ENCODE measurements at places on chromosomes 12 and 14.

GRCh38 chr12:2645460-2645859 lies 149.3 kb upstream of the FKBP4 start:
- DNase-seq: no peak

DNA sequence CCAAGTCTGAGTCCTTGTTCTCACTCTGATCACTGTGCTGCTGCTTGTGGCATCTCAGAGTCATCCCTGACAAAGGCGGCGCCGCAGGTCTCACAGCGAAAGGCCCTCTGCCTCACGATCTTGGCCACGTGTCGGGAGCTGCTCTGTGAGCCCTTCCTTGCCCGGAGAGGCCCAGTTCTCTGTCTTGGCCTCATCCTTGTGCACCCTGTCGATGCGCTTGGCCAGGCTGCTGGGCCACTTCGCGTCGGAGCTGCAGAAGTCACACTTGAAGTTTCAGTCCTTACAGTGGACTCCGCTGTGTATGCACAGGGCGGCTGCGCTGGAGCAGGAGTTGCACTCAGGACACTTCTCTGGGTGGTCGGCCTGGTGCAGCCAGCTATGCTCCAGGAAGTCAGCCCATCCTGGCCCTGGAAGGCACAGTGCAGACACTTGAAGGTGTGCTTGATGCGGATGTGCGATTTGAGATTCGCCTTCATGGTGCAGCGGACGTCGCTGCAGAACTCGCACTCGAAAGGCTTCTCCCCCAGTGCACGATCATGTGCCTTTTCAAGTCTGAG lies 36.4 kb upstream of the SAV1 start:
- no peak for DNase-seq

DNA sequence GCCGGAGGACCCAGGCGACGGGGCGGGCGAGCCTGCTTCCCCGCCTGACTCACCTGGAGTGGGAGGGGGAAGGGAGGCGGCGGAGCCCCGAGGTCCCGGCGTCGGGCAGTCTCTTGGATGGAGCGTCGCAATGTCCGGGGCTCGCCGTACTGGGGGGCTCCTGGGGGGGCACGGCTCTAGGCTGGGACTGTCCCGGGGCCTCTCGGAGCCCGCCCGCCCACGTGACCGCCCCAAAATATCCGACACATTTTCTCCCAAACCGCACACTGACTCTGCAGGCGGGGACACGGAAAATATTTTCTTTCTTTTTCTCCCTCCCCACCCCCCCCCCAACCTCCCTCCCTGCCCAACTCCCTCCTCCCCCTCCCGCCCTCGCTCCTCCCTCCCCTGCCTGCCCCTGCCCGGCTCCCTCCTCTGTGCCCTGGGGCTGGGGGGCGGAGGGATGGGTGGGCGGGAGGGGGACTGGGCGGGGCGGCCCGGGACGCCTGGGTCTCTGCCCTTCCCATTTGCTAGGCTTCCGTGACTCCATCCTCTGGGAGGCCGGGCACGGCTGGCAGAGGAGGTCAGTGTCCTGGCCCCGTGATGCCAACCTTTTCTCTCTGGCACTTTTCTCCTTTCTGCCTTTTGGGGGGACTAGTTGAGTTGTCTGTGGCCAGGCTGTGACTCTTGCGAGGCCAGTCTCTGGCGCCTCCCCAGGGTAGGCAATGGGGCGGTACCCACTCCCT lies at the start of gene RARG:
TSS of gene RARG (minus strand) at position 289 of the 725 bp plus-strand sequence. CDS start 4,664 bp downstream, outside the sequence.
- peak; percentile 49 for DNase-seq

GRCh38 chr14:85531587-85532373 lies 1.8 kb downstream of the FLRT2 start:
- DNase-seq: no peak

DNA sequence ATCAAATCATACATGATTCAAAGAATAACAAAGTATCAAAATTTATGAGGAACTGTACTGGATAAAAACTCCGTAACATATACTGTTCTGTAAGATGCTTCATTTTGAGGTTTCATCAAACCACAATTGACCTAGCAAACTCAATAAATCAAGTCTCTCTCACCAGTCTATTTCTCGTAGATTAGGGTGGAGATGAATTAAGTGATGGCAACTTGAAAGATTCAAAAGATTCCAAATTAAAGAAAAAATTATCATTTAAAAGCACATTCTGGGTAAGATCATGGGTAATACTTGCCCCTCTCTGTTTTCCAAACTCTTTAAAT lies 74.4 kb downstream of the PAPLN start:
- DNase-seq: no peak

All from effector CD4-positive, alpha-beta T cell (primary cell).